ENCODE measurements at places on chromosomes 4 and X.

- DNase-seq = no peak
Measured at GRCh38 chrX:101986586-101986985, 54.8 kb upstream of the ZMAT1 start.

- DNase-seq = peak; percentile 31
Measured at GRCh38 chr4:83285055-83285407, 433 bp upstream of the COQ2 start.

DNA sequence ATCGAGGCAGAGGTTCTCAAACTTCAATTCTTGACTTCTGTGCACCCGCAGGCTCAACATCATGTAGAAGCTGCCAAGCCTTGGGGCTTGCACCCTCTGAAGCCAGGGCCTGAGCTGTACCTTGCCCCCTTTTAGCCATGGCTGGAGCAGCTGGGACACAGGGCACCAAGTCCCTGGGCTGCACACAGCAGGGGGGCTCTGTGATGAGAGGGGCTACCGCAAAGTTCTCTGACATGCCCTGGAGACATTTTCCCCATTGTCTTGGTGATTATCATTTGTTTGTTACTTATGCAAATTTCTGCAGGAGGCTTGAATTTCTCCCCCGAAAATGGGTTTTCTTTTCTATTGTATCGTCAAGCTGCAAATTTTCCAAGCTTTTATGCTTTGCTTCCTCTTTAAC lies 4.9 kb upstream of the MAGEB17 start:
- no peak for DNase-seq

- no peak for DNase-seq
Measured at GRCh38 chr4:12852338-12853307, 631.5 kb downstream of the RAB28 start.

- peak; percentile 78 for DNase-seq
Measured at GRCh38 chrX:132023896-132024386, 839 bp downstream of the STK26 start.

DNA sequence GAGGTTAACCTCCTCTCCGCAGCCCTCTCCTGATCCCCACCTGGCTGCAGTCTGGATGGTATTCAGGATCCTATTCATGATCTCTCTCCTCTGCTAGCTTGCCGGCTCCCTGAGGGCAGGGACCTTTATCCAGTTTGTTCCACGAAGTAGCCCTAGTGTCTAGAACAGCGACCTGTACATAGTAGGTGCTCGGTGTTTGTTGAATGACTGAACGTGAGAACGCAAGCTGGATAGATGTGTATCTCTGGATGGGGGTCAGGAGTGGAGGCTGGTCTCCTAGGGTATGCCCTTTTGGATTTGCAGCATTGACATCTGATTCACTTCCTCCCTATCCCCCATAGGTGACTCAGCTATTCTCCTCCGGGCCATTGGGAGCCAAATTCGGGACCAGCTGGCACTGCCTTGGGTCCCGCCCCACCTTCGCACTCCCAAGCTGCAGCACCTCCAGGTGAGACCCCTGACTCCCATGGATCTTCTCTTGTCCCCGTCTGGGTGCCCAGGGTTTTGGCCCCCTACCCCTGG lies 7.3 kb downstream of the CCDC22 start:
- no peak for DNase-seq

DNA sequence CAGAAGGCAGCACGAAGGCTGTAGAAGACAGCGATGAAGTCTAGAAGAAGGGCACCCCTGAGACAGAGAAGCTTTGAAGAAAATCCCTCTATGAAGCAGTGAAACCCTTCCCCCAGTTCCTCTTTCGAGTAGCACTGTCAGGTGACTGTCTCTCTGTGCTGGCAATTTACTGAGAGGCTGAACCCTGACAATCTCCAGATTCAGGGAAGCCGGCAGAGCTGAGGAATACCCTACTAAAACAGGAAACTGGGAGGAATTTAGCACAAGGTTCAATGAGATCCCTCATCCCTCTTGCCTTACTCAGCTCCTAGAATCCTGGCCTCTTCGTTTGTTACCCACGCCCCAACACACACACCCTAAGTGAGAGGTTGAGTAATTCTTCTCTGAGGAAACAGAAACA lies 239.7 kb upstream of the NOCT start:
- DNase-seq = no peak

GRCh38 chr4:2828758-2829181 lies 14.9 kb upstream of the ADD1 start:
- no peak for DNase-seq

- DNase-seq = no peak
Measured at GRCh38 chr4:163808011-163808410, 313.5 kb downstream of the TMA16 start.

DNA sequence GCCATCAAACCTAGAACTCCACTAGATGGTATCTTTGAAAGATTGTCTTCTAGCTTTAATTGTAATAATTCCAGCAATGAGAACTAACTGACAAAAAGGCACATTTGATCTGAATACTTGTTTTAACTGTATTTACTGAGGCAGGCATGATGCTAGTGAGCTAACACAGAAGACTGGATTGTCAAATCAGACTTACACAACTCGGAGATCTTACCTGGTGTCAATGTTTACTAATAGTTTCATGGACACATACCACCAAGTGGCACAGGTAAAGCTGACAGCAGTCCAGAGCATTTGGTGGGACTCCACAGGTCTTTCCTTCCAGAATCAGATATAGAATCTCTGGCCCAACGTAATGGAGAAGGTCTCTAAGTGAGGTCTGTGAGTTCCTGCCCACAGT lies 229.9 kb upstream of the BOD1L1 start:
- DNase-seq = no peak

Data from activated CD4-positive, alpha-beta memory T cell treated with anti-CD3 and anti-CD28 coated beads for 36 hours (primary cell).